Activated CD4-positive, alpha-beta T cell treated with anti-CD3 and anti-CD28 coated beads, Interleukin-2, amount 50 U/mL, for 1 hour (primary cell): ENCODE measurements at places on chromosomes 7 and 10.

- no peak for DNase-seq
These were observed 151.3 kb upstream of the ADO start for GRCh38 chr10:62653254-62653653.

- DNase-seq: no peak
These were observed 37.3 kb downstream of the FBH1 start for GRCh38 chr10:5927306-5927705.

- DNase-seq: no peak
These were observed 93.2 kb downstream of the REEP3 start for GRCh38 chr10:63614371-63614891.

DNA sequence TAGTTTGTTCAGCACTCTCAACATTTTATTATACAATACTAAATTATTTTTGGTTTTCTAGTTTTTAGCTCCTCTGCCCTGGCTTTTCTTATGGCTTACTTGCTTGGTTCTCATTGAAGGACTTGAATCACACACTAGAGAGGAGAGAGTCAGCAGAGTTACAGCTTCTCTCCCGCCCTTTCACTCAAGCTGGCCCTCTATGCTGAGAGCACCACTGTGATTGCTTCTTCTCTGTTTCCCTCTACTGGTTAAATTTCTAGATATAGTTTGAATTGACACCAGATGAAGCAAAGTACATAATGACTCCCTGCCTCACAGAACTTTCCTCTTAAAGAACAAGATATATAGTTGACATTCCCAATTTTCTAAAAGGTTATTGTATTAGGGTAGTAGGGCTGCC is 767.3 kb upstream of the SORCS1 start:
- DNase-seq: no peak

DNA sequence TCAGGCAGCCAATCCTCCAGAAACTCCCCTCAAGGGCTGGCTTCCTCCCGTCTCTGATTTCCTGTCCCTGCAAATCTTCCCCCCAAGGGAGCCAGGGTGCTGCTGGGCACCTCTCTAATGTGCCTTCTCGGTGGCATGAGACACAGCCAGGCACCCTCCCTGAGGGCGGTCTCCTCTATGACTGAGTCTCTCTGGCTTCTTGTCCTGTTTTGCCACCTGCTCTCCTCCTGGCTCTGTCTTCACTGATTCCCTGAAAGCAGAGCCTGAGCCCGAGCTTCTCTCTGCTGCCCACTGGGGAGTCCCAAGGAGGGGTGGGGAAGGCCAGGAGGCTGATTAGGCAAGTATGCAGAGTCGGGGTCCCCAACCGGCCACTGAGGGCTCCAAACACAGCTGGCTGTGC is 60.4 kb upstream of the INSIG1 start:
- no peak for DNase-seq

DNA sequence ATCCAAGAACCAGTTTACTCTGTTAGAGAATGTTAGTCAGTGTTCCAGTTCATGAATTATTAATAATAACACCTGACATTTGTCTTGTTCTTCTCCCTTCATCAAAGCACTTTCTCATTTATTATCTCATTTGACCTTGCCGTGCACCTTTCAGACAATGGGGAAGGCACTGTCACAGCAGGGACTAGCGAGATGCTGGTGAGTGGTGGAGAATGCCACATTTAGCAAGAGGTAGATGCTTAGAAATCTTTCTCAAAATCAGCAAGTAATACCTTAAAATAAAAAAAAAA is 34.2 kb upstream of the XRCC2 start:
- no peak for DNase-seq
